ENCODE measurements at places on chromosomes 12 and 14.

GRCh38 chr12:5969974-5970690 lies 25.1 kb upstream of the ANO2 start:
- DNase-seq: no peak

GRCh38 chr14:36001936-36002335 lies 174.6 kb downstream of the PTCSC3 start:
- DNase-seq: no peak

DNA sequence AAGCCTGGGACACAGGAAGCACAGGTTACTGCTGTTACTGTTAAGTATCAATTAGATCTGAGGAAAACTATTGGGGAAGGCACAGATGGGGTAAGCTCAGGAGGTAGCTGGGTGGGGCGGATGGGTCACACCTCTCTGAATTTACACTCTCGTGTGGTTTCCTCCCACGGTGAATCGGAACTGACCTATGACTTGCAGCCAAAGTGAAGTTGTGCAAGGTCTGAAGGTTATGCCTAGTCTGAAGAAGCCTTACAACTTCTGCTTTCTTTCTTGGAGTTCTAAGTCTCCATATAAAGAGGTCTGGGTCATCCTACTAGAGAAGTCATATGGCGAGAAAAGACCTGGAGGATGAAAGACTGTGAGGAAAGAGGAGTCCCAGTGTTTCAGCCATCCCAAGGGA lies 25.6 kb upstream of the GPATCH2L start:
- no peak for DNase-seq

- no peak for DNase-seq
These were observed 290.0 kb upstream of the NOVA1 start for GRCh38 chr14:26887847-26888246.

- DNase-seq: no peak
These were observed at the start of the genes LRRIQ1 and TSPAN19 for GRCh38 chr12:85036234-85036707. Gene LRRIQ1 (plus strand): TSS chr12:85036351. CDS start chr12:85038177, 1,826 bp downstream. Gene TSPAN19 (minus strand): TSS chr12:85036277. CDS start chr12:85029946, 6,331 bp downstream.

GRCh38 chr14:38948171-38948570 lies 154.9 kb downstream of the SEC23A start:
- DNase-seq: no peak

- no peak for DNase-seq
These were observed 37.4 kb upstream of the PSMA6 start for GRCh38 chr14:35254736-35255135.

DNA sequence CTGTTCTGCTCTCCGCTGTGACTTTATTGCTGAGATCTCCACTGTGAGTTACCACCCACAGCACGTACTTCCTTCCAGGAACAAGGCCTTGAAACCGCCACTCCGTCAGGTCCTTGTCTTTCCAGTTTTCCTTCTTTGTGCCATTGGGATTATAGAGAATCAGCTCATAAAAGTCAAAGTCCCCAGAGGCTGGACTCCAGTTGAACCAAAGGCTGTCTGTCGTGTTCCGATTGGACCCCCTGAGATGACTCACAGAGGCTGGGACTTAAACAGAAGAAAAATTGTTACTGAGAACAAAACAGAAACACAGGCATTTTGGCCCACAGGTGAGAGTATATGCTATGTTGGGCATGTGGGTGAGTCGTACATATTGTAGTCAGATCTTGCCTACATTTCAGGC lies 76.6 kb downstream of the PTPRB start:
- DNase-seq: no peak

GRCh38 chr12:121893961-121894460 lies 5.4 kb downstream of the PSMD9 start:
- no peak for DNase-seq

GRCh38 chr14:71181215-71182003 lies 274.1 kb downstream of the PCNX1 start:
- no peak for DNase-seq

- no peak for DNase-seq
These were observed 25.2 kb downstream of the G2E3 start for GRCh38 chr14:30584058-30584630.

DNA sequence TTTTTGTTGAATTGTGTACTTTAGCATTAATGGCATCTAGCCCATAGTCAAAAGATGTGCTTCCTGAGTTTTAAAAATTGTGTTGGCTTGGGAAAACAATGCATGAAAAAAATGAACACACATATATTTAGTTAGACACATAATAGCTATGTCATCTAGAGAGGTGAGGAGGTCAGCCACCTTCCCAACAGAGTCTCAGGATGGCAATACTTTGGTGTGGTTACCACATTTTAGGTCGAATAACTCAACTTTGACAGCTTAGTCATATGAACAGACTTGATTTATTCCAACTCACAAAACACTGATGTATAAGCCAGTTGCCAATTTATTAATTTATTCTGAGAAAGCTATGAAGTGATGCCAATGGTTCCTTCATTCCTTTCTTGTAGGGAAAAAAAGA lies 114.0 kb downstream of the ETNK1 start:
- no peak for DNase-seq

- no peak for DNase-seq
These were observed 80.8 kb downstream of the DACT1 start for GRCh38 chr14:58718226-58719205.

DNA sequence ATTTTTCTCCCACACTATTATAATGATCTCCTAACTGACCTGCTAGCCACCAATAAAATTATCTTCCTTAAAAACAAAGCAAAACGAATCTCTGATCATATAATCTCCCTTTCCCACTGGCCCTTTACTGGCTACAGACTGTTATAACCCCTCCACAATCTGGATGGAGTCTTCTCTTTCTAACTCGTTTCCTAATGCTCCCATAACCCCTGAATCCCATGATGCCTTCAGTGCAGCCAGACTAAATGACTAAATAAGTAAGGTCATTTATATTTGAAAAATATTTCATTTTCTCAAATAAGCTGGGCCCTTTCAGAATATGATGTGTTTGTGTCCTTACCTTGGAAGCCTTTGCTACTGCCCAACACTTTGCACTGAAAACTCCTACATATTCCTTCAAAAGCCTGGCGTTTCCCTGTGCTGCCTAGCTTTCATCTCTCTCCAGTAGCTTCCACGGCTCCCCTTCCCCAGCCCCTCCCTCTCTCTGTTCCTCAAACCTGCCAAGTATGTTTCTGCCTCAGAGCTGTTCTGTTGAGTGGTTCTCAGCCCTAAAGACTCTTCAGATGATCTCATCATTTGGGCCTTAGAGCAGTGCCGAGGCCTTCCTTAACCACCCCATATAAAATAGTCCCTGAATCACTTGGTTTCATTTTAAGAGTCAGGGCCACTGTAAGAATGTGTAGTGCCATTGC lies 91.7 kb downstream of the MYRFL start:
- no peak for DNase-seq

Data from activated effector memory CD4-positive, alpha-beta T cell treated with anti-CD3 and anti-CD28 coated beads, Interleukin-2, amount 50 U/mL, for 16 hours (primary cell).